Activated T-helper 1 cell treated with anti-CD3 and anti-CD28 coated beads, Interleukin-12 subunit alpha, Interleukin-12 subunit beta, Interleukin-2, Interleukin-4 antibody, amounts not matched to agents 30 ng/mL and 10 ng/mL and 1 ng/mL, durations not matched to agents 14 hours and 24 hours and 36 hours (primary cell): ENCODE measurements at places on chromosomes 13 and 19.
A peak's percentile ranks its signal among the peaks of the same experiment; 100 is the strongest.

DNA sequence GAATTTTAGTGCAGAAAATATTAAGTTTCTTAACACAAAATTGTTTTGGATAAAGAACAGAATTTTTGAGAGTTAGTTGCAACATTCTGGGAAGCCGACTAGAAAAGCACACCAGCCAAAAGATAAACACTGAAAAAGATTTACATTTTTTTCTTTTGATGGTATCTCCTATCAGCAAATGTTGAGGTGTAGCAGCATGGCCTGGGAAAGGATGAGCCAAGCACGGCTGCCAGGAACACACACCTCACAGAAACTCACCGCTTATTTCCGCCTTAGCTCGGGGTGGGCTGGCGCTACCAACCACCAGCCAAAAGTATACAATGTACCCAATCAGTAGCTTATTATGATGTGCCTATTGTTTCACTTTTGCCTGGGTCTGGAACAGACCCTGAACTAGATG, 134.7 kb downstream of the MIPEP start:
- peaks cover 2% of the 10 kb centered on the region for H3K36me3 ChIP-seq
- no peak overlapping the region for H3K27ac ChIP-seq
- H3K27me3 ChIP-seq: peaks cover 4% of the 10 kb centered on the region
- no peak overlapping the region for H3K4me3 ChIP-seq

GRCh38 chr19:55668603-55669348, 6.2 kb upstream of the EPN1 start:
- no peak overlapping the region for H3K4me3 ChIP-seq
- H3K4me1 ChIP-seq: peaks cover 10% of the 10 kb centered on the region
- H3K36me3 ChIP-seq: peaks cover 51% of the 10 kb centered on the region
- no peak overlapping the region for H3K27ac ChIP-seq

DNA sequence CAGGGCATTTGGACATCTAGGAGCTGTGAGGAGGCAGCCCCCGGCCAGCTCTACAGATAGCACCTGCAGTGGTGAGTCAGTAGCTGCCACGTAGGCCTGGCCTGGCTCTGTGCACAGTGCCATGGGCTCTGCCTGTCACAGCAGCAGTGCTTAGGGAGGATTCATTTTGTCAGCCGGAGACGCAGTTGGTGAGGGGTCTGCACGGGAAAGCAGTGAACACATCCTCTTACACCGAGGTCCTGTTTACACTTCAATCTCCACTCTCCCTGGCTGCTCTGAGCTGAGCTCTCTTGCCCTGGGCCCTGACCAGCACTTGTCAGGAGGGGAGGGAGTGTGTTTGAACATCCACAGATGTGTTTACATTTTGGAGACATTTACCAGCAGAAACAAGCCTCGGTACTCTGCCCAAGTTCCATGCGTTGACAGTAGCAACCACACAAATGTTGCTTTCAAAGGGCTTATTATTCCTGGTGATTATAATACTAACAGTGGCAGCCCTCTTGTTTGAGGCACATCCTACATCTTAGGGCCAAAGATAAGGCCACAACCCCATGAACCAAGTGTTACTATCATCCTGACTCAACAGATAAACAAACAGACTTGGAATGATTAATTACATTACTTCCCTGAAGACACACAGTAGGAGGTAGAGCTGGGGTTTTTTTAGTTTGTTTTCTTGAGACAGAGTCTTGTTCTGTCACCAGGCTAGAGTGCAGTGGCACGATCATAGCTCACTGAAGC, 148.9 kb downstream of the USP12 start:
- H3K36me3 ChIP-seq: no peaks in the 10 kb centered on the region
- H3K4me3 ChIP-seq: no peak overlapping the region
- no peak for DNase-seq
- H3K27me3 ChIP-seq: peaks cover 7% of the 10 kb centered on the region
- peak overlapping the region; percentile 32 for H3K27ac ChIP-seq

- H3K27ac ChIP-seq: no peak overlapping the region
- H3K36me3 ChIP-seq: no peaks in the 10 kb centered on the region
- H3K27me3 ChIP-seq: no peaks in the 10 kb centered on the region
- peaks cover 4% of the 10 kb centered on the region for H3K4me1 ChIP-seq
- H3K4me3 ChIP-seq: no peak overlapping the region
- no peak for DNase-seq
Measured at GRCh38 chr13:38167164-38167822, 182.4 kb upstream of the UFM1 start.

GRCh38 chr19:45069056-45069455, 7.2 kb downstream of the ZNF296 start:
- no peak overlapping the region for H3K27ac ChIP-seq
- no peaks in the 10 kb centered on the region for H3K4me1 ChIP-seq
- no peak for DNase-seq

DNA sequence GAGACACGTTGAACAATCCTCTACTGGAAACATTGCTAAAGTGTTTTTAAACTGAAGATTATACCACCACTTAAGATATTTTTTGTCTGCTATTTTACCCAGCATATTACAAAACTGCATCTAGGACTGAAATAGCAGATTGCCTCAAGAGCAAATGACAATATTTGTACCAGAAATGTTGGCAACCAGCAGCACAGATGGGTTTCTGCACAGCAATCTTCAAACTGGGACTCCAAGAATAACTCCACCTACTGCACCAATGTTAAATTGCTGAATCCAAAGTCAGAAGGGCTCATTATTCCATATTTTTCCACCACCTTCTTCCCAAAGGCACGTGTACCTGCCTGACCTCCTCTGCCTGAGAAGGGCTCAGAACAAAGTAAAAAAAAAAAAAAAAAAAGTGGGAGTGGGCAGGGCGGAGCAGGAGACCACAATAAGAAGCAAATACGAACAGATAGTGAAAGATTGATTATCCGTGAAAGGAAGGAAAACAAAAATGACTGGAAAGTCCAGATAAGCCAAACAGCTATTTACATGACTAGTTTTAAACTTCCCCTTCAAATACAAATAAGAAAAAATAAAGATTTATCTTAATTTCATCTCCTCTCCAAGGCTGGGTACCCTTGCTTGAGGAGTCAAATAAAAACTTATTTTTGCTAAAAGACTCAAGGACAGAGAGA, 79.4 kb downstream of the FOXO1 start:
- DNase-seq: no peak
- H3K27ac ChIP-seq: no peak overlapping the region
- H3K27me3 ChIP-seq: no peaks in the 10 kb centered on the region

- no peak overlapping the region for H3K27ac ChIP-seq
- no peaks in the 10 kb centered on the region for H3K27me3 ChIP-seq
- DNase-seq: no peak
- peaks cover 19% of the 10 kb centered on the region for H3K36me3 ChIP-seq
Measured at GRCh38 chr13:40706439-40706838, 40.0 kb upstream of the FOXO1 start.

DNA sequence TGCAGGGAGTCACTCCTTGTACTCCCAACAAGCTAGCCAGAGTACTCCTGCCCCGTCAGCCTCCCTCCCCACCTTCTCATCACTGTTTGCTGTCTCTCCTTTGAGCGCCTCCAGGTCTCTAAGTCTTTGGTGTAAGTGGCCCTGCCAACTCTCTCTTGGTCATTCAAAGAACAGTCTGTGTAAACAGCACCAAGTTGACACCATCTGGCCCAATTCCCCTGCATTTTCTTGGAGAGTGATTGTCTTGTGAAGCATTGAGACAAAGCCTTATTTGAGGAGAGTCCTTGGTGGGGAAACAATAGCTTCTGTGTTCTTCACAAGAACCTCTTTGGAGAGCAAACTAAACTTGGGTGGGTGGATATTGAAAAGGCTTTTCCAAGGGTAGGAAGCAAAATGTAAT, 114.6 kb upstream of the RNF113B start:
- no peak overlapping the region for H3K27ac ChIP-seq
- H3K36me3 ChIP-seq: no peaks in the 10 kb centered on the region
- H3K27me3 ChIP-seq: peaks cover 6% of the 10 kb centered on the region
- DNase-seq: no peak

DNA sequence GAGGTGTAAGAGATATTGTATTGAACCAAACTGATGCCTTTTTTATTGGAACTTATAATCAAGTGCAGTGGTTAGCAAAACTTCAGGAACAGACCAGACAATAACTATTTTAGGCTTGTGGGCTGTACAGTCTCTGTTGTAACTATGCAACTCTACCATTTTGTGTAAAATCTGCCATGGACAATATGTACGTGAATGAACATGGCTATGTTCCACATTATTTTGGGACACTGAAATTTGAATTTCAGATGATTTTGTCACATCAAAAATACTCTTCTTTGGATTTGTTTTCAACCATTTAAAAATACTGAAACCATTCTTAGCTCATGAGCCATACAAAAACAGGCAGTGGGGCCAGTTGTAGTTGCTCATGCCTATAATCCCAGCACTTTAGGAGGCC, 27.9 kb upstream of the PEG3 start:
- DNase-seq: no peak
- no peaks in the 10 kb centered on the region for H3K27me3 ChIP-seq
- H3K4me3 ChIP-seq: no peak overlapping the region
- H3K27ac ChIP-seq: no peak overlapping the region
- H3K36me3 ChIP-seq: no peaks in the 10 kb centered on the region

DNA sequence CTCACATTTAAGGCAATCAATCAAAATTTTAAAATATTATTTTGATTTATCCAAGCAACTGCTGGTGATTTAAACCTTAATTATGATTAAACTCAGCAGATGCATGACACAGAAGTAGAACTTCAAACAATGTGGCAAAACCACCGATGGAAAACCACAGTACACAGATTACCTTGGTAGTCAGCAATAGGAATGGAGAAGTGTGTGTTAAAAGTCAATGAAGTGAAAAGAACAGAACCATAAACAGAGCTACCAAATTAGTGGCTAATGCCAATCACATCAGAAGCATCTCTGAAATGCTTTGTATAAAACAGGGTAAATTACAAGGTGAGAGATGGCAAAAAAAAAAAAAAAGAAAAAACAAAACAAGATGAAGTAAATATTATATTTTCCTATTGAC, 31.2 kb downstream of the KATNAL1 start:
- DNase-seq: no peak
- no peaks in the 10 kb centered on the region for H3K27me3 ChIP-seq
- H3K4me3 ChIP-seq: no peak overlapping the region

- H3K4me3 ChIP-seq: no peak overlapping the region
- H3K36me3 ChIP-seq: peaks cover 16% of the 10 kb centered on the region
- no peaks in the 10 kb centered on the region for H3K27me3 ChIP-seq
- no peak overlapping the region for H3K27ac ChIP-seq
- DNase-seq: no peak
Measured at GRCh38 chr13:95679722-95680121, 2.8 kb downstream of the DNAJC3 start.

- H3K27ac ChIP-seq: no peak overlapping the region
- no peaks in the 10 kb centered on the region for H3K36me3 ChIP-seq
- no peaks in the 10 kb centered on the region for H3K27me3 ChIP-seq
- no peaks in the 10 kb centered on the region for H3K4me1 ChIP-seq
Measured at GRCh38 chr19:35430409-35431144, 17.5 kb upstream of the FFAR2 start.

DNA sequence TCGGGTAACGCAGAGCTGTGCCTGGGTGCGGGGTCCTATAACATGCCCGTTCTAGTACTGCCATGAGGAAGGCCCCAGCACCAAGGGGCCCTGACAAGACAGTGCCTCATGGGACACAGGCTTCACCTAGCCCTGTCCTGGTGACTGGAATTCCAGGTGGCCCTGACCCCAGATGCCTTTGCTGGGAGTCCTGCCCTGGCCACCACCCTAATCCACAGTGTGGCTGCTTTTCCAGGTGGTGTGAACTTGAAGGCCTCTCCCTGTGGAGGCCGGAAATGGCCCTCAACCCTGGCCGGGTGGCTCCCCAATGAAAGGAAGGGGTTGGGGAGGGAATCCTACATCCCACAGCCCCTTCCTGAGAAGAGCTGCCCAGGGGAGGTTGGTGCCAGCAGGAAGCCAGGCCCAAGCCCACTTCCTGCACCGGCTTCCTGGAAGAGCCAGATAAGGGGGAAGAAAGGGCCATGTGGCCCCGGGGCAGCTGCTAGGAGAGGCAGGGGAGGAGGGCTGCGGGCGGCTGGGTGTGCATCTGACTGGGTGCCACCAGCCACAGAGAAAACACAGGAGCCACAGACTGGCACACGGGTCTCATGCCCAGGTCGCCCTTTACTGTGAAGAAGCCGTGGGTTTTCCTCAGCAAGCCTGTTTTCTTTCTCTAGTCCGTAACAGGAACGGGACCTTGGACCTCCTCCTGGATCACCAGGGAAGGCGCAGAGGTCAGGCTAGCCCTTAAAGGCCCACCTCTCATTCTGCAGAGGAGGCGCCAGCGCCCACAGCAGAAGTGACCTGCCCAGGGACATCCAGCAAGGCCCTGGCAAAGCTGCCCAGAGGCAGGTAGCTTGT, 4.7 kb downstream of the LSM4 start:
- no peaks in the 10 kb centered on the region for H3K27me3 ChIP-seq
- peaks cover 29% of the 10 kb centered on the region for H3K36me3 ChIP-seq
- H3K4me3 ChIP-seq: peak overlapping the region; percentile 77

DNA sequence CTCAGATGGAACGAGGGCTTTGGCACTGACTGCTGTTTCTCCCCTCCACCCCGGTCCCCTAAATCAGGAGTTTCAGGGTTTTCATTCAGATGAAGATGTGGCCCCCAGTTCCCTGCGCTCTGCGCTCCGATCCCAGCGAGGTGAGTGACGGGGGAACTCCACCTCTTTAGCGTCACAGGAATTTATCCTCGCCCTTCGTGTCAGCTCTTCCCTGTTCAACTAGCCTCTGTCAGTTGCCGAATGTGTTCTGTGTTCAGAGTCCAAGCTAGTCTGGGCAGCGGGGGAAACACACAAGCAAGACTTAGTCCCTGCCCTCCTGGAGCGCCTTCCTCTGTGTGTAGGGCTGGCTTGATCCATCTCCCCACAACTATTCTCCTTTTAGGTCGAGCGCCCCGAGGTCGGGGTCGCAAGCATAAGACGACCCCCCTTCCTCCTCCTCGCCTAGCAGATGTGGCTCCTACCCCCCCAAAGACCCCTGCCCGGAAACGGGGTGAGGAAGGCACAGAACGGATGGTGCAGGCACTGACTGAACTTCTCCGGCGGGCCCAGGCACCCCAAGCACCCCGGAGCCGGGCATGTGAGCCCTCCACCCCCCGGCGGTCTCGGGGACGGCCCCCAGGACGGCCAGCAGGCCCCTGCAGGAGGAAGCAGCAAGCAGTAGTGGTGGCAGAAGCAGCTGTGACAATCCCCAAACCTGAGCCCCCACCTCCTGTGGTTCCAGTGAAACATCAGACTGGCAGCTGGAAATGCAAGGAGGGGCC, 1.8 kb downstream of the KMT2B start:
- H3K27ac ChIP-seq: peak overlapping the region; percentile 93
- H3K36me3 ChIP-seq: peaks cover 46% of the 10 kb centered on the region
- no peak for DNase-seq
- H3K4me1 ChIP-seq: peaks cover 26% of the 10 kb centered on the region
- H3K4me3 ChIP-seq: peak overlapping the region; percentile 95

DNA sequence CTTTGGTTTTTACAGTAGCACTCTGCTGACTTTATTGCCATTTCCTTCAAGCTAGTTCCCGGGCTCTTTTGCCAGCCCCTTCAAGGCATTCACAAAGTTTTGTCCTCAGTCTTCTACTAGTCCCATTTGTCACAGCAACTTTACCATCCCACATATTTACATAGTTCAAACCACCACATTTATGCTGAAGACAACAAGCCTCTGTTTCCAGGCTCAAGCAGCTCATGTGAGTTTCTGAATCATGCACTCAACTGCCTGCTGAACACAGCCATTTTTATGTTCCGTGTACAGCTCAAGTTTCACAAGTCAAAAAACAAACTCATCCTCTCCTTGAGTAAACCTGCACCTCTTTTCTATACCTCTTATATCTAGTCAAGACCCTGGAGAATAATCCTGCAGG, 977.0 kb upstream of the SLC10A2 start:
- H3K36me3 ChIP-seq: no peaks in the 10 kb centered on the region
- no peak overlapping the region for H3K27ac ChIP-seq
- no peaks in the 10 kb centered on the region for H3K4me1 ChIP-seq
